Posterior cingulate gyrus (tissue), 11 donors: ENCODE measurements at places on chromosomes 6 and 20.
A peak's percentile ranks its signal among the peaks of the same experiment; 100 is the strongest.

GRCh38 chr20:19583532-19584175, 174.4 kb upstream of the RIN2 start:
- DNase-seq: peak; percentile 45

- DNase-seq: peak; percentile 49
These were observed 62.5 kb downstream of the BMP7 start for GRCh38 chr20:57203986-57204385.

- DNase-seq: no peak
These were observed 61.9 kb downstream of the CDS2 start for GRCh38 chr20:5188736-5189135.

GRCh38 chr6:156638581-156638980, 138.6 kb upstream of the ARID1B start:
- DNase-seq: no peak

- peak; percentile 46 for DNase-seq
These were observed 13.9 kb upstream of the ATG5 start for GRCh38 chr6:106339334-106340029.

DNA sequence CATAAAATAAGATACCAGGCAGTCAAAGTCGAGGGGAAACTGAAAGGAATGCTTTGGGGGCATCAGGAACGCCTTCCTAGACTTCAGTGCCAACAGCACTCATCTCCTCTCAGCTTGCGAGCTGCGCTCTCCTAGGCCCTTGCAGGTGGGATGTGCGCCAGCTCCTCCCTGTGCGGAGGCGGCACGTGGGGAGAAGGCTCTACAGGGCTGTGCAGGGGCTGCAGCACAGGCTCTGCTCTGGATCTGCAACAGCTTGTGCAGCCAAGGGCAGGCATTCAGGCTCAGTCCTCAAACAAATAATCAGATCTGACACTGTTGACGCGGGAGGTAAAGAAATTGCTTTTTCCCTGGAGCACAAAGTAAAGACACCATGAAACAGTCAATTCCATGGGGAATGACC, 144.8 kb downstream of the TTLL2 start:
- DNase-seq: peak; percentile 87

DNA sequence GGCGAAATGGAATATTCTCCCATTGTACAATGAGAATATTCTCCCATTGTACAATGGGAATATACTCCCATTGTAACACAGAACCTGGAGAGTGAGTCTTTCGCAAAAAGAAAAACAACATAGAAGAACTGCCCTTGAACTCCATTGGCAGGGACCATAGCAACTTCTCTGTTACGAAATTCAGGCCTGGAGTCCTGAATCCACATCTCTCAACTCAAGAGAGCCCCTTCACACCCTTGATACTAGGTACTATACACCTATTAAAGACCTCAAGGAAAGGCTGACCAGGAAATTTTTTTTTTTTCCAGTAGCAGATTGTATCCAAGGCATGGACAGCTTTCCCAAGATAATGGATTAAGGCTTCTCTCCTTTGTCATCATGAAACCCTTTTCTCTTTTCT, 1687.0 kb downstream of the GRIK2 start:
- no peak for DNase-seq

DNA sequence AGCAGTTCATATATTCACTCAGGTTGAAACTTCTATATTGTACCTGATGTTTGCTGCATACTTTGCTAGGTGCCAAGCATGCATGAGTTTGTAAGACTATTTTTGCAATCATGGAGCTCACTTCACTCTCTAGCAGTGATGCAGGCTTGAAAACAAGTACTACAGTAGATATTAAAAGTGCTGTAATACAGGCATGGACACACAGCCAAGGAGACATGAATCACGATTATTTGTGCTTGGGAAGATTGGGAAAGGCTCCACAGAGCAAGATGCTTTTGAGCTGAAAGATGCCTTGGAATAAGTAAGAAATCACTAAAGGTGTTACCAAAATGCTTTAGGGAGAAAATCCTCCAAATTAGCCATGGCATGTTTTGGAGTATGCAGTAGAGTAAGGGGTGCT, 427.4 kb downstream of the UTRN start:
- no peak for DNase-seq

DNA sequence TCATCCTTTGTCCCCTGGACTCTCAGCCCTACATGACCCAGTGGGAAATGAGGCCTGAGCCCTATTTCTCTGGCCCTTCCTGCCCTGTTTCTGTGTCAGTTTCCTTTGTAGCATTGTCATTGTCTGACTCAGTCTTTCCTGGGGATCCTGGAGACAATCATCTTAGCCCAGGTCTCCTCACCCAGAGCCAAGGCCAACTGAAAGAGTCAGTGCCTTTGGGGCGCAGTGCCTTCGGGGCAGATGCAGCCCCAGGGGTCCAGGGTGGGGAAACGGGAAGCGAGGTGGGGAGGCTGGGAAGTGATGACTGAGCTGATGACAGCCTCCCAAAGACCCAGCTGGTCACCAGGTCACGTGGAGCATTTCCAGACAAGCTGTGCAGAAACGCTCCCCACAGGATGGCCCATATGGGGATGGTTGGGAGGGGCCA, 93.3 kb upstream of the SULF2 start:
- no peak for DNase-seq
